Uterus (tissue), 4 donors: ENCODE measurements at places on chromosomes 11 and 22. TPM values are rescaled to one million over a fixed set of nuclear protein-coding genes. Genes with fewer than 3 reads are reported as not detected.

Gene LAYN
- 8.5 TPM for total RNA-seq

DNA sequence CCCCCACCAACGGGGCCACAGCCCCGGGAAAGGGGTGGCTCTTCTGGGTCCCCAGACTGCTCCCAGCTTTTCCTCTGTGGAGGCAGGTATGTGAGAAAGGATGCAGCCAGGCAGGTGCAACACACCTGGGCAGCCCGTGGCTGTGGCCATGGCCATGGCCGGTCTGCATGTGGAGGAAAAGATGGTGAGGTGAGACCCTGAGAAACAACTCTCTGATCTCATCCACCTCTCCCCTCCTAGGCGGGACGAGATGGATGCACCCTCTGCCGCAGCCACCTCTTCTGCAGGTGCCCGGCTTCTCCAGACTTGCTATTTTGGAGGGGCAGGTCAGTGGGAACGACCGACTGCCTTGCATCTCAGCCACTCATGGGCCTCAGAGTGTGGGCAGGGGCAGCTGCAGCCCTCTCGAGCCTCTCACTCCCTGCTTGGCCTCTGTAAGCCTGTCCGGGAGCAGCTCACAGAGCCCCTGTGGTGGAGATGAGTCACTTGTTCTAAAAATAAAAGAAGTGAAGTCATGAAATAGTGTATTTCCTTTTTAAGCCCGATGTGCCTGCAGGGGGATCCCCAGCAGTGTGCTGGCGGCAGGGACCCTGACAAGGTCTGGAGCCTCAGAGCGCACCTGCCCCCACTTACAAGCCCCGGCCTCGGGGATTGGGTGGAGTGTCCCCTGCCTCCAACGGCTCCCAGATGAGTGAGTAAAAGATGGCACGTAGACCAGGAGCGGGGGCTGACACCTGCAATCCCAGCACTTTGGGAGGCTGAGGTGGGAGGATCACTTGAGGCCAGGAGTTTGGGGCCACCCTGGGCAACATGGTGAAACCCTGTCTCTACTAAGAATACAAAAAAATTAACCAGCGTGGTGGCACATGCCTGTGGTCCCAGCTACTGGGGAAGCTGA is 10.7 kb downstream of the SMIM38 start:
- H3K36me3 ChIP-seq, result no peaks in the 10 kb centered on the region
- H3K27ac ChIP-seq, result peak overlapping the region; percentile 46
- no peaks in the 10 kb centered on the region for H3K4me1 ChIP-seq
- no peak overlapping the region for H3K4me3 ChIP-seq

Gene P2RY2
- 2.8 TPM for total RNA-seq

DNA sequence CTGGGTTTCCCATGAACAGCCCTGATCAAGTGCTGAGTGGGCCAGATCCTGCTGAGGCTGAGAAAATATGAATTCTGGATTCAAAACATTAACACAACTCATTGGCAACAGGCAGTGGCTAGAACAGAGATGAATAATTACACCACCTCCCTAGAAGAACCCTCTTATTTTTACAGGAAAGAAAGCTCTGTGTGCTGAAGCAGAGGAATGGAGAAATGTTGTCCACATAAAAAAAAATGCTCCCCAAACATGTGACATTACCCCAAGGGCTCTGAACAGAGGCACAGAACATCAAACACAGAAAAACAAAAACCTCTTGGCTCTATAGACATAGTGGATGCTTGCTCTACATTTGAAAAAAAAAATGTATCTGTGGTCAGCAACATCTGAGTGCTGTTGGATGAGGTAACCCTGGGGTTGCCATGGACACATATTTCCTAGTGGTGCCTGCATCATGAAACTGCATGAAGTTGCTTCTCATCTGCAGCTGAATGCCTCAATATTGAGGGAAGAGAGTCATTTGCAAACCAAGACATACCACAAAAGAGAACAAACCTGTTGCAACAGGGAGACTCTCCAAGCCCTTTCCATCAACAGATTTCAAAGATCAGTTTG is 98.8 kb downstream of the SNX19 start:
- no peaks in the 10 kb centered on the region for H3K36me3 ChIP-seq
- H3K27ac ChIP-seq, result no peak overlapping the region
- H3K4me1 ChIP-seq, result no peaks in the 10 kb centered on the region
- DNase-seq, result no peak
- no peak overlapping the region for H3K4me3 ChIP-seq

DNA sequence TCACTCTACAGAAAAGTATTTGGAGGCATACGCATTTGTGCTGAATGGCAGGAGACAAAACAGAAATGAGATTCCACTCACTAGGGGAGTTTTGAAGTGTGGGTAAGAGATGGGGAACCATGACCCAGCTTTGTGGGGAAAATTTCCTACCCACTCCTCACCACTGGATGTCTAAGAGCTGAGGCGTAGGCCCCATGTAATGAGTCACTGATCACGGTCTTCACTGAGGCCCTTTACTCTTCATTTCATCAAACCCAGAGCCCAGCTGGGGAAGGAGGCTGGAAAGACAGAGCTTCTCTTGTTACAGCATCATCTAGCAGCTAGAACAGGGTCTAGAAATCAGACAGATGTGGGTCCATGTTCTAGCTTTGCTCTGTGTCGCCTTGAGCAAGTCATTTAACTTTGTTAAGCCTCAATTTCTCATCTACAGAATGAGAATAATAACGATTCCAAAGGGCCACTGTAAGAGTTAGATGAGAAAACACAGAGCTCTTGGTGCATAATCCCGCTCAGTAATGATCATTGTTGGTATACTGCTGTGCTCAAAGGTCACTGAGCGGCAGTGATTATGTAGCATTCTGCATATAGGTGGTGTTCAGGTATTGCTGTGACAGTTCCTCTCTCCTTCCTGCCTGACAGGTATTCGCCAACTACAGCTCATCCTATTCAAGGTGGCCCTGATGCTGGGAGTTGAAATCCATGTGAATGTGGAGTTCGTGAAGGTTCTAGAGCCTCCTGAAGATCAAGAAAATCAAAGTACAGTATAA is 97.2 kb downstream of the MICAL2 start:
- H3K4me1 ChIP-seq, result peaks cover 7% of the 10 kb centered on the region
- no peaks in the 10 kb centered on the region for H3K27me3 ChIP-seq
- no peak overlapping the region for H3K4me3 ChIP-seq

DNA sequence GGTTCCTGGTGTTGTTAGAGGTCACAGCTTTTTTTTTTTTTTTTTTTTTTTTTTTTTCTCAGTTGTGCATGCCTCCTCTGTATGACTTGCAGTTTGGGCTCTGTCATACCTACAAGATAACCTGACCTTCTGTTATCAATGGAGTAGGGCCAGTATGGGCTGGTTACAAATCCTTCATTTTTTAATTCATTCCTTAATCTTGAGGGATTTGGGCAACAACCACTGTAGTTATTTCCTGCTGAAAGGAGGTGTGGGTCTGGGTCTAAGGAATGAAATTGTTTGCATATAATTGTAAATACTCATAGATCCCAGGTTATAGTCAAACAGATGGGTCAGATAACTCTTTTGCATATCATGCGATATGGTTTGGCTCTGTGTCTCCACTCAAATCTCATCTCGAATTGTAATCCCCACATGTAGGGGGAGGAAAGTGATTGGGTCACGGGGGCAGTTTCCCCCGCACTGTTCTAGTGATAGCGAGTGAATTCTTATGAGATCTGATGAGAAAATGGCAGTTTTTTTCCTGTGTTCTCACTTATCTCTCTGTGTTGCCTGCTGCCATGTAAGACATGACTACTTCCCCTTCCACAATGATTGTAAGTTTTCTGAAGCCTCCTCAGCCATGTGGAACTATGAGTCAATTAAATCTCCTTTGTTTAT is 14.1 kb upstream of the GLYAT start:
- DNase-seq, result no peak
- no peak overlapping the region for H3K27ac ChIP-seq
- H3K4me1 ChIP-seq, result no peaks in the 10 kb centered on the region
- H3K4me3 ChIP-seq, result no peak overlapping the region
- no peaks in the 10 kb centered on the region for H3K27me3 ChIP-seq
- H3K36me3 ChIP-seq, result no peaks in the 10 kb centered on the region

Gene TRIM68
- 22.7 TPM for total RNA-seq

Gene SMTNL1
- total RNA-seq, result not detected

DNA sequence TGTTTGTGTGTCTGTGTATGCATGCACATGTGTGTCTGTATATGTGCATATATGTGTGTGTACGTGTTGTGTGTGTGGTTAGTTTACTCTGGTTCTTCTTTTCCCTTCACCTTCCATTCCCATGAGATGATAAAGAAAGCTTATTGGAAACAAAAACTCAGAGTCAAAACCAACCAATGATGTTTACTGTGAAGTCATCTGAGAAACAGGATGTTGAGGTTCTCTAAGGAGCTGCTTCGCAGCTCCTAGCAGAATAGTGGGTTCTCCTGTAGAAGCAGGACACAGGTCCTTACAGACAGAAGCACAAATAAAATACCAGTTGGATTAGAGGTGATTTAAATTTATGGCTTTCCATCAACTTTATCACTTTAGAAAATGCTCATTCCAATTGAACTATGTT is 256.1 kb upstream of the PLET1 start:
- DNase-seq, result no peak
- H3K4me3 ChIP-seq, result no peak overlapping the region
- no peak overlapping the region for H3K27ac ChIP-seq
- H3K4me1 ChIP-seq, result no peaks in the 10 kb centered on the region
- no peaks in the 10 kb centered on the region for H3K27me3 ChIP-seq

- H3K4me1 ChIP-seq, result no peaks in the 10 kb centered on the region
- H3K27ac ChIP-seq, result peak overlapping the region; percentile 85
- H3K36me3 ChIP-seq, result no peaks in the 10 kb centered on the region
- H3K4me3 ChIP-seq, result no peak overlapping the region
These were observed 289.1 kb upstream of the SORL1-AS1 start for GRCh38 chr11:121741761-121742361.

GRCh38 chr22:24812950-24813775 is 7.2 kb downstream of the SGSM1 start:
- H3K36me3 ChIP-seq, result no peaks in the 10 kb centered on the region
- H3K27ac ChIP-seq, result no peak overlapping the region
- H3K4me3 ChIP-seq, result no peak overlapping the region
- no peaks in the 10 kb centered on the region for H3K27me3 ChIP-seq

Gene OR51I1
- total RNA-seq, result not detected

Gene TCIRG1
- 81.5 TPM for total RNA-seq

DNA sequence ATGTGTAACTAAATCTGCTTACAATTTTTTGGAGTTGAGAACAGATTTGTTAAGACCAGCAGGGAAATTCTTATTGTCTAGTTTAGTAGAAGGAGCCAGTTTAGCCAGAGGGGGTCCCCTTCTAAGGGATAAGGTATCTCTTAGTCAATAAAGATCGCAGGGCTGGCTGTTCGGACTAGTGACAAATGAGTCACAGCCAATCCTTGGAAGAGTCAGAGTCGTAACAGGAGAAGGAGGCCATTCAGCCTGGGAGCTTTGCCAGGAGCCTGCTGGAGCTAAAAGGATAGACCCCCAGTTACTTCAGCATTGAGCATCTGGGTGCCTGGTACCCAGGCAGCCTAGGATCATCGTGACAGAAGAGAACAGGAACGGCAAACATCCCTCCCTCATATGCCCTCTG is 191.6 kb upstream of the ARHGAP20 start:
- H3K27me3 ChIP-seq, result no peaks in the 10 kb centered on the region
- H3K36me3 ChIP-seq, result no peaks in the 10 kb centered on the region
- H3K27ac ChIP-seq, result no peak overlapping the region
- no peak overlapping the region for H3K4me3 ChIP-seq
- H3K4me1 ChIP-seq, result no peaks in the 10 kb centered on the region

Gene KDM4E
- not detected for total RNA-seq

- H3K4me3 ChIP-seq, result no peak overlapping the region
- peak overlapping the region; percentile 39 for H3K27ac ChIP-seq
- peaks cover 8% of the 10 kb centered on the region for H3K4me1 ChIP-seq
- no peak for DNase-seq
These were observed 44.9 kb downstream of the EXT2 start for GRCh38 chr11:44140372-44140771.

GRCh38 chr11:78418584-78419211 is 1.1 kb upstream of the GAB2 start:
- H3K36me3 ChIP-seq, result no peaks in the 10 kb centered on the region
- DNase-seq, result no peak
- H3K27me3 ChIP-seq, result no peaks in the 10 kb centered on the region
- peak overlapping the region; percentile 99 for H3K27ac ChIP-seq
- H3K4me1 ChIP-seq, result peaks cover 5% of the 10 kb centered on the region

Gene CNGA4
- not detected for total RNA-seq
